ENCODE measurements at places on chromosomes 4 and X.

- no peak for DNase-seq
These were observed 106.6 kb upstream of the PCDH18 start for GRCh38 chr4:137638934-137639333.

- DNase-seq, result no peak
These were observed 231.5 kb downstream of the PCDH18 start for GRCh38 chr4:137300776-137301175.

DNA sequence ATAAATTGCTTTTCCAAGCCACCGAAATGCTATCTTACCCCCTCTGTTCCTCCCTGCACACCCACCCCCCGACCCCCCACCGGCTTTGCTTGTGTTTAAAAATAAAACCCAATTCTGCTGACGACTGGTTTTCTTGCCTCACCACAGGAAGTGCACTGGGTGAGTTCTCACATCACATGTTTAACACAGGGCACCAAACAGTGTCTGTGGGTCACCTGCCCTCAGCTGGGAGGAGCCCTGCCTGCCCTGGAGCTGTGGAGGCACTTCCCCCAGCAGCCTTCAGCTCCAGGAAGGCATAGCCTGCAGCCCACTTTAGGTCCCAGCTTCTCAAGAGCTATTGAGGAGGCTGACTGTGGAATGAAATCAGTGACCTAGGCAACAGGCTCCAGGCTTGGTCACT lies 8.8 kb downstream of the TMEM255A start:
- no peak for DNase-seq

GRCh38 chrX:132266583-132267355 lies 47.5 kb upstream of the RAP2C start:
- DNase-seq, result no peak

All from stimulated activated CD8-positive, alpha-beta memory T cell treated with anti-CD3 and anti-CD28 coated beads, Interleukin-15, amount 100 ng/mL, for 4 hours (primary cell).